Inflammatory macrophage (primary cell): ENCODE measurements at places on chromosomes 12 and 14.

DNA sequence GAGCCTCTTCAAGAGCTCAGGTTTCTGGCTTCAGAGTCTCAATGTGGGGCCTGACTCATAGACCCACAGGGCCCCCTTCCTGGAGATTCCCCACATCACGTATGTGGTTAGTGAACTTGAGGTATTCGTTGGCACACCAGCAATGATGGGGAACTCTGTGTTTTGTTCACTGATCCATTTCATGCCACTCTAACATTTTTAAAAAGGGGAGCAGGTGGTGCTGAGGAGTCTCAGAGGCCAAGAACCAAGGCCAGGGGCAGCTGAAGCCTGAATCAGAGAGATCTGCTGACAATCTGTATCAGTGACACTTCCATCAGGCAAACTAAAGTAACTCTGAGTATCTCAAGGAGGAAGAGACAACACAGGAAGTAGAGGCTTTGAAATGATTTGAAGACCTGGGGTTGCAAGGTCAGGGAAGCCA is 323.4 kb downstream of the VRK1 start:
- DNase-seq = no peak

DNA sequence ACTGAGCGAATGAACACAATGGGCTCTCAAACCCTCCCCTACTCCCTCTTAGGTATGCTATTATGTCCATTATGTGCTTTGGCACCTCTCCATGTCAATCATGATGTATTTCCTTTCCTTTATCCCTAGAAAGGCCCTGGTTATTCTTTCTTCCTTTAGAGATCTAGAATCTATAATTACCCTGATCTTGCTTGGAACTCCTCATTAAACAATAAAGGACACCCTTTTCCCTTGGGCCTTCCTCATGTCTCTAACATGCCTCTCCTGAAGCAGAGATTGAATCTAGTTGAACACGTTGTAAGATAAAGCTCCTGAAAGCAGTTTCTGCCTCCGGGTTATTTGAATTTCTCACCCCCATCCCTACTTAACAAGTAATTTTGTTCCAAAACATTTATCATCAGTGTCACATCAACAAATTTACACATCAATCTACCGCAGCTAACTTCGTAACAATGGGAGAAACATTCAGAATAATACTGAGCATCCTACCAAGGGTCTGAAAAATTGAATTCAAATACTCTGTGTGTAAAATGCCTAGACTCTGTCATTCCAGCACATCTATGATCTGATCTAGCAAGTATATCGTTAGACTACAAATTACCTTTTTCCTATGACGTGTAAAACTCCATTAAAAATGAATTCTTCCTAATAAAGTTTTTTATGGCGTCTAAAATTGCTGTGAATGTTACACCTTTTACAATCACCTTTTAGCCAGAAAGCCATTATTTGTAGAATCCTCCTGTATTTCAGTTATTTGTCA is 5.4 kb downstream of the USP44 start:
- DNase-seq = no peak

DNA sequence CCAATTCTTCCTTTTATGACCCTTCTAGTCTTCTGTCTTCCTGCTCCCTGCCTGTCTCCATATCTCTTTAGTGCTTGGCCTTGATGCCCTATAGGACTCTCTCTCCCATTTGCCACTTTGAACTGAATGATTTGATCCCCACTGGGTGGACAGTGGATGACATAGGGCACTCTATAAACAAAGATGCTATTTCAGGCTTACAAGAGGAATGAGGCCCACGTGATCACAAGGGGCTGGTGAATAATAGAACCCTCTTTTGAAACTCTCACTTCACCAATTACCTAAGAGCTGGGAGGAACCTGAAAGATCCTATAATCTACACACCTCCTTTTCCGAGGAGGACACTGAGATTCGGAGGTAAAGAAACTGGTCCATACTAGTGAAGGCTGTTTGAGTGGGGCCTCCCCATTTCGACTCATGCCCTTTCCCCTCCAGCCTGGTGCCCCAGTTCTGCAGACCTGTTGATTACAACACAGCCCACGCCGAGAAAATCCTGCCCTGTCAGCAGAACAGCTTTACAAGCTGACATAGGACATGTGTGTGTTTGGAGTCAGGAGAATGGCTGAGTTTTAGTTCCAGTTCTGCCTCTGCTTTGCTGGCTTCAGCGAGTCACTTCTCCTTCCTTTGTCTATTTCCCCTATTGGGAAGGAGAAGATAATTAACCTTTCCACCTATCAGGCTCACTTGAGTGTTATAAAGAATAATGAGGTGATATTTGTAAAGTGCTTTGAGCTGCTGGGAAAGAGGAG is 400.3 kb downstream of the ZFP36L1 start:
- DNase-seq = peak; percentile 90

DNA sequence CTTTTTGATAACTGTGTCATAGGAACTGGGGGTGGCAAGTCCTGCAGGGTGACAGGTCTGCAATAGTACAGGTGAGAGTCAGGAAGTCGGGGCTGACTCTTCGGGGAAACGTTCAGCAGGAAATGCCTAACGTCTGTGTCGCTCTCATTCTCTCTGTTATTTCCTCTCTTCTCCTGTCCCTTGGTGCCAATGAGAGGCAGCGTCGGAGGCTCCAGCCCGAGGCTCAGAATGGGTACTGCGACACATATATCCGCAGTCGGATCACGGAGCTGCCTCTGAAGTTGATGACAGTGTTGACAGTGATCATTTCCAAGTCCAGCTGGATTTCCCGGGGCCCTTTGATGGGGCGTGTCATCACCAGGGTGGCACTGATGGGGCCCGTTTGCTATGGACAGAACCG is 2.7 kb upstream of the TC2N start:
- DNase-seq = no peak

- peak; percentile 42 for DNase-seq
Measured at GRCh38 chr12:89663577-89664357, 44.9 kb downstream of the ATP2B1 start.

GRCh38 chr14:67413806-67414769 is 2.1 kb upstream of the PLEK2 start:
- DNase-seq = peak; percentile 93

DNA sequence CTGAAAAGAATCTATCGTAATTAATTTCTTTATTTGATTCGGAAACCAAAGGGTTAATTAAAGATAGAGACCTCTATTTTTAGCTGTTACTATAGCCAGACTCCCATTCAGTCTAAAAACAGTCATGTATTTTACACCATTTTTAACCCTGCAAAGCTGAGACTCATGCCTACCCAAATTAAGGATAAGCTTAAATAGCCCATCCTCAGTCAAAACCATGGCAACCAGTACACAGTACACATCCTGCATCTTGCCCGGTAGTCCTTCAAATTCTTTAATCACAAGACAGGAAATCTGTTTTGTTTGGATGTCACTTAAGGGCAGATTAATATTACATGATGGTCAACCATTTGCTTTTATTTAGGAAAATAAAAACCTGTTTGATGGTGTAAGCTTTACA is 25.5 kb upstream of the KCNK10 start:
- DNase-seq = no peak

- DNase-seq = no peak
Measured at GRCh38 chr12:46145881-46146280, 123.0 kb downstream of the SLC38A1 start.

- peak; percentile 33 for DNase-seq
Measured at GRCh38 chr14:76585616-76586015, 175.7 kb upstream of the VASH1 start.

DNA sequence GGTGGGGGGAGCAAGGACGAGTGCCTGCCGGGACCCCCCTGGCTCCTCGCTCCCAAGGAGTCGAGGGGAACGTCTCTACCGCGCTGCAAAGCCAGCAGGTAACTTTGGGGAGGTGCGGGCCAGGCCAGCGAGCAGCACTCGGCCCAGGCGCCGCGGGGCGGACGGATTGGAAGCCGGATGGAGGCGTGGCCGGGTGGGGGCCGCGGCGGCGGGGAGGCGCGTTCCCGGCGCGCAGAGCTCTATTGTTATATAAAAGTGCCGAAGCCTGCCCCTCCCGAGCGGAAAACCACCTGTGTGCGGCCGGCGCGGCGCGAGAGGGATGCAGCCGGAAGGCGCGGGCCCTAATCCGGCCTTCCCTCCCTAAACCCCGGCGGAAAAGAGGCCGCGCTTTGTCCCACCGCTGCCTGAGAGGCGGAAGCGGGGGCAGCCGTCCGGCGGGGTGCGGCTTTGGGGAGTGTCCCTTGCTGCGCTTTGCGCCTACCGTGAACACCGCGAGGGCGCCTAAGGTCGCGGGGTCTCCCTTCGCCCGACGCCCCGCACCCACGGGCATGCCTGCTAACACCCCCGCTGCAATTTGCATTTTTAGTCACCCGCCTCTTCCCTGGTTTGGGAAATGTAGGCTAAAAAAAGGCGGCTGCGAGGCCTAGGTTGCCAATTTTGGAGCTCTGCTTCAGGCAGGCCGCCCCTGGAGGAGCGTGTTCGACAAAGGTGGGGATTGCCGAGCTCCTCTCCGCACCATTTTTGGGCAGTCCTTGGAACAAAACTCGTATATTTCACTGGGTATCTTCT is 1.7 kb upstream of the DUSP6 start:
- DNase-seq = peak; percentile 80

GRCh38 chr12:5873281-5873919 is 71.7 kb downstream of the ANO2 start:
- DNase-seq = no peak

GRCh38 chr14:63045612-63046320 is 508 bp upstream of the KCNH5 start:
- no peak for DNase-seq

GRCh38 chr12:4217091-4217490 is 56.5 kb upstream of the CCND2 start:
- DNase-seq = peak; percentile 38

DNA sequence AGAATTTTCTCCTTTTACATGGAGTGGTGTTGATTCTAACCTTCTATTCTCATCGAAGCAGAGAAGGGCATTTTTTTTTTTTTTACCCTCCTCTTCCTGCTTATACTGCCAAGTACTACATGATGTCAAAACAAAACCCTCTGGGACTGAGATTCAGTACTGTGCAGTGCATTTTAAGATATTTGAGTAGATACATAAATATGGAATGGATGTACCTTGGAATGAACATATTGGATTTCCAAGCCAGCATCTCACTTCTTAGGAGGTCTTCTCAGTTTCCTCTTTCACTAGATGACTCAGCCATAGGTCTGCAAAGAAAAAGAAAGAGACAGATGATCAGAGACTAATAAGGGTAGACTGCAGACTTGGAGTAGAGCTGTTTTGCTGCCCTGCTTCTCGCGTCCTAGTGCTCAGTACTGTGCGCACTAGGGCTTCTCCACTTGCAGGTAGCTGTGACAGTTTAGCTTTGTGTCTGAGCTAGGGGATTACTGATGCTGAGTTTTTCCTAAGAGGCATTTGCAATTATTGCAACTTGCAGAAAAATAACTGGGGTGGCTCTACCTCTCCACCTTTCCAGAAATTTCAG is 20.4 kb downstream of the TPH2 start:
- DNase-seq = no peak

DNA sequence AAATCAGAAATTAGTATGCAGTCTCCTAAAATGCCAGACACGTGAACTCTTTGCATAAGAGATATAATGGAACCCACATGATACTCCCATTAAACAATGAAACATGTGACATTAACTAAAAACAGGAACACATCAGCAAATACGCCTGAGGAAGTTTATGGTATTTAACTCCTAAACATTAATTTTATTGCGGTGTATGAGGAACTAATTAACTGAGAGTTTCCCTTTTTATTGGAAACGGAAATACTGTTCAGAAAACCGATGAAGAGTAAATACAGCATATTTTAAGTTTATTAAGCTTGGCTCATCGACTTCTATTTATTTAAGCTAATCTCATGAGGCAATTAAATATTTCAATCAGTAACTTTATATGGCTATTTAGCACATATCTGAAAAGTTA is 290.3 kb downstream of the SOX5 start:
- DNase-seq = no peak

DNA sequence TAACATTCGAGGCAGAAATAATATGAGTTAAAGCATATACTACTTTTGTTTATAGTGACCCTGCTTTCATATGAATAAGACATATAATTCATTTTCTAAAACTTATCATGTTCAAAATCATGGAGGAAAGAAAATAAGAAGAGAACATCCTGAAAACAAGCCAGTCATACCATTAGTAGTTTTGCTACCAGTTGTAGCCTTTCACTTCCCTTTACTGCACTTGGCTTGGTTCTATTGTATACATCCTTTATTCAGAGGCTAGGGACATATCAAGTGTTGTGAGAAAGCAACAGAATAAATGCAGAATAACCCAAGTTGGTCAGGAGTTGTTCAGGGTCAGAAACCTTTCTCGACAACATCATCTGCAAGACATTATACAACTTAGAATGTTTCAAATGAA is 598.7 kb downstream of the SOX5 start:
- DNase-seq = no peak

- DNase-seq = no peak
Measured at GRCh38 chr12:120394483-120395367, 25.8 kb upstream of the MSI1 start.

DNA sequence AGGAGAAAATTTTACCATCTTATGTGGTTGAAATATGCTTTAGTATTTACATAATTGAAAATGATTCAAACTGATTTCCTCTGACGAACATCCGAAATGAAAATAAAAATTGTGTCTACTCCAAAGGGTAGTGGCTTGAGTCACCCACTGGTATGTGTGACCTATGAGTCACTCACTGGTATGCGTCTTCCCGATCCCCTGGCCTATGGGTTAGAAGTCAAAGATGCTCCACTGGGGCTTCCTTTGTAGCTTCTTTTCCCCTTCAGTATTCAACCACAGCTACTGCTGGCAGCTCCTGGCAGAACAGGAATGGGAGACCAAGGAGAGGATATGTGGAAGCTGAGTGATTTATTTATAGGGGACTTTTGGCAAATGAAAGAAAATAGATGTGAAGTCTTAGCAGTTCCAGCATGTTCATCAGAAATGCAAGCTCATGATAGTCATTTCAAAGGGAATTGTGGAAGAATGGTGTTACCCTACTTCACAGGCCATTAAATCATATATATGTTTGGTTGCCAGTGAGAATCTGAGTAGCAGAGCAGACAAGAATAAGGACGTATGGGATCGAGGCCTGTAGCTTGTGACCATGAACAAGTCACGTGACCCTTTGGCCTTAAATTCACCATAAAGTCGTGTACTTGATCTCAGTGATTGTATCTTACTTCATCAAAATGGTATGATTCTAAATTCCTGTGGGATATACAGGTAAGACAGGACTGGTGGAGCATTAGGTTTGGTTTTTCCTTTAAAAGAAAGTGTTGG is 108.3 kb downstream of the CRADD start:
- peak; percentile 74 for DNase-seq

GRCh38 chr14:91388551-91388975 is 29.1 kb downstream of the CCDC88C start:
- DNase-seq = peak; percentile 91
